ENCODE measurements at places on chromosomes 6 and 20. TPM values are rescaled to one million over a fixed set of nuclear protein-coding genes. Genes with fewer than 3 reads are reported as not detected.

Gene OARD1
- 6.4 TPM for polyA plus RNA-seq

Gene SIRPB1
- polyA plus RNA-seq = 0.19 TPM

Gene CD40
- polyA plus RNA-seq = not detected

DNA sequence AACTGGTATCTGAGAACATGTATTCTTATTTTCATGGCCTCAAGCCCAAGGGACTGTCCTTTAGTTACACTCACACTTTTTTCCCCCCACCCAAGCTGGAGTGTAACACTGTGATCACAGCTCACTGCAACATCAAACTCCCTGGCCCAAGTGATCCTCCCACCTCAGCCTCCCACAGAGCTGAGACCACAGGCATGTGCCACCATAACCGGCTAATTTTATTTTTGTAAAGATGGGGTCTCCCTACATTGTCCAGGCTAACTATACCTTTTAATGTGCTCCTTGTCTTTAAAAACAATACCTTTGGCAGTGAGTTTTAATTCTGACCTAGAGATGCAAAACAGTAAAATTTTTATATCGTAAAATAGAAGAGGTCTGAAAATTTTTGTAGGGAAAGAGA is 48.2 kb upstream of the FAM83C start:
- no peak for DNase-seq

GRCh38 chr20:48563191-48563870 is 264.5 kb downstream of the PREX1 start:
- DNase-seq = no peak

- DNase-seq = no peak
Measured at GRCh38 chr6:46979206-46979605, 57.5 kb upstream of the ADGRF5 start.

DNA sequence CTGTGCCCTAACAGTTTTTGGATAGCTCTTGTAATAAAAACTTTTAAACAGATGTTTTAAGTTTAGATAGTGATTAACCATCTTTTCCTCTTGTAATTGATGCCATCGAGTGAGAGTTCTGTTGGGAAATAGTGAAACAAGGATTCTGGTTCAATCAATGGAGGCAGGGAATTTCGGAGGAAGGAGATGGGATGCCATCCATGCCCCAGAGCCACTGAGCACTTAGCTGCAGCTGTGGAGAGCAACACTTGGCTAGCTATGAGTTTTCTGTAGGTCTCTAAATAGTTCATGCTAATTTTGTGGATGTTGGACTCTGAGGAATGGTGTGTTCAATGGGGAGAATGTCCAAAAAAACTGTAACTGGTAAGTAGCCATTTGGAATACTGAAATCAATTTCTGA is 16.7 kb downstream of the CBFA2T2 start:
- DNase-seq = no peak

DNA sequence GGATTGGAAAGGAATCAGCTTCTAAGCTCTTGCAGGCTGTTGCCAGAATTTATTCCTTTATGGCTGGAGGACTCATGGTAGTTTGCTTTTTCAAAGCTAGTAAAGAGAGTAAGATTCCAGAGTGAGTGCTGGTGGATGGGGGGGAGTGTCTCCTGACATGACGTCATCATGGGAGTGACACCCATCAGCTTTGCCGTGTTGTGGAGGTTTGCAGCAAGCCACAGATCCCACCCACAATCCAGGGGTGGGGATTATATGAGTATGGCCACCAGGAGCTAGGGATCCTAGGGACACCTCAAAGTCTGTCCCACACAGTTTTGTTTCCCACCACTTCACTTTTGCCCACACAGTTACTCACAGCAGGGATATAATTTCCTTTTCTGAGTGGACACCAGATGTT is 28.7 kb upstream of the PMEPA1 start:
- no peak for DNase-seq

- no peak for DNase-seq
Measured at GRCh38 chr6:51342393-51342792, 523.7 kb downstream of the TFAP2B start.

- DNase-seq = peak; percentile 54
Measured at GRCh38 chr20:14518648-14519047, 181.2 kb upstream of the FLRT3 start.

DNA sequence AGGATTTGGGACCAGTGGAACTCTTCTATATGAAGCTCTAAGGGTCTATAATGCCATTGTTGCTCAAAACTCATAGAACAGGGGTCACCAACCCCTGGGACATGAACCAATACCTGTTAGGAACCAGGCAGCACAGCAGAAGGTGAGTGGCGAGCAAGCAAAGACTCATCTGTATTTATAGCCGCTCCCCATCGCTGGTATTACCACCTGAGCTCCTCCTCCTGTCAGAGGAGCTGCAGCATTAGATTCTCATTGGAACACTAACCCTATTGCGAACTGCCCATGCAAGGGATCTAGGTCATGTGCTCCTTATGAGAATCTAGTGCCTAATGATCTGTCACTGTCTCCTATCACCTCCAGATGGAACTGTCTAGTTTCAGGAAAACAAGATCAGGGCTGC is 237.5 kb downstream of the C6orf118 start:
- no peak for DNase-seq

Measured in SK-N-SH (cell line).